ENCODE measurements at places on chromosomes 1 and 21.

GRCh38 chr1:71944006-71944405, 338.3 kb downstream of the NEGR1 start:
- no peak for DNase-seq

DNA sequence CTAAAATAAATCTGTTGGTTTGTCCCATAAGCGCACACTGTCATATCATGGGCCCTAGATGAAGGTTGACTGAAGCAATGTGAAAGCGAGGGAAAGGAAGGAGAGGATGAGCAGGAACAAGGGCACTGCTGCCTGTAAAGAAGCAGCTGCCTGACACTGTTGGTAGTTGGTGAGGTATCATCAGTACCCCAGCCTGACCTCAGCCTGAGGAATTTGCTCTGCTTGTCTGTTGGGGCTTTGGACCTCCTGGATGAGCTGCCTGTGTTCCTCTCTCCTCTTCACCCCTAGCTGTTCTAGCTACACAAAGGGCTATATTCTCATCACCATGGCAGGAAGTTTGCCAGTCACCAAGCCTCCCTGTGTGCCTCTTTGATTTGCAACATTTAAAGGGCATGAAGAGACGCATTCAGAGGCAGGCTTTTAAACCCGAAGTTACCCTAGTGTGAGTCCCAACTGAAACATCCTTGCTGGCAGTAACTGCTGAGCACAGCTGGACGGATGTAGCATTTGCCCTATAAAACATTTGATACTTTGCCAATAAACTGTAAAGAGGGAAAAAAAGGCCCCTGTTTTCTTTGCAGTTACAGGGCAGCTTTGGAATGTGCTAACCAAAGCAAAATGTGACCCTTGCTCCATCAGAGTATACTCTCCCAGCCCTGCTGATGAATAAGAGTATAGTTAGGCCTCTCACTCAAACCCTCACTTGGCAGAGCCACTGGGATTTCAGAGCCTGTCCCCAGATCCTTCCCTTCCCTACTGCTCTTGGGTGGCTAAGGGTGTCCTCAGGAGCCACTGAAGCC, 22.2 kb upstream of the SPATA6 start:
- DNase-seq = peak; percentile 43

- DNase-seq = no peak
Measured at GRCh38 chr1:244980605-244981004, 116.3 kb upstream of the HNRNPU start.

DNA sequence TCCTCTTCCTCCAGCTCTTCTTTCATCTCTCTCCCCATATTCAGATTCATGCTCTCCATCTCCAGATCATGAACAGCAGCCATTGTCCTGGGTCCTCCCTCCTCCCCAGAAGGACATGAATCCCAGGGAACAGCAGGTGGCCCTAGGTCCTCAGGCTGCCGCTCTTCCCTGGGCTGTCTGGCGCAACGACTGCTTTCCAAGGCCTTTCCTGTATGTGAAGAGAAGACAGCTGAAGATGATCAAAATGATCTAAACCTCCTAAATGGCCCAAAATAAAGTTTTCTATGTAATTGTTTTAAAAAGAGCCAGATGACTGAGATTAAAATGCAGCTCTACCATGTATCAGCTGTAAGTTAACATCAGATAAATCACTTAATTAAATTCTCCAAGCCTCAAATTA, 22.5 kb downstream of the RHBDL2 start:
- DNase-seq = no peak
